ENCODE measurements at places on chromosomes 1 and 21.

DNA sequence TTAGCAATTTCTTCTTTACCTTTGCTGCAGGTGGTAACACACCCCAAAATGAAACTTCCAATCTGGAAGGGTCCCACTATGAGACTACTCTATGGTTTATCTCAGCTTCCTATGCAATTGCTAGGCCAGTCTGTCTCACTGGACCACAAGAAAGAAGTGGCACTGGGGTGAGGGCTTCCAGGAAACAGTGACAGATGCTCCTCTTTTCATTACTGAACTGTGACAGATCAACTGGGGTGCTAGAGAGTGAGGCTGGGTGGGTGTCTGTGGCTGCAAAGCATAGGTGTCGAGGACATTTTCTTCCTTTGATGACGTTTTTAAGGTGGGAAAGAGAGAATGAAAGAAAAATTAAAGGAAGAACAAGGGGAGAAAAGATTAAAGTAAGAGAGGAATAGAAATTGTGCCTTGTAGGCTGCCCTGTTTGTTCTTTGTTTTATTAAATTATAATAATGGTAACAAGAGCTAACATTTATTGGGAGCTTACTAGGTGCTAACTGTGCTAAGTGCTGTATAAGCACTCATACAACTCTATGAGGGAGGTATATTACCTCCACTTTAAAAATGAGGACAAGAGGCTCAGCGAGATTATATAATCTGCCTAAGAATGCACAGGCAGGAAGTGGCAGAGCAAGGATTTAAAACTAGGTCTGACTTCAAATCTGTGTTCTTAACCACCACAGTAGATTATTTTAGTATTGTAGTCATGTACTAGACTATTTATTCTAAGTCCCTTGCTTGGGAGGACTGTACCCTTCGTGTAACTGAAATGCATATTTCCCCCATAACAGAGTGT is 27.8 kb upstream of the DMRTA2 start:
- no peak for DNase-seq

DNA sequence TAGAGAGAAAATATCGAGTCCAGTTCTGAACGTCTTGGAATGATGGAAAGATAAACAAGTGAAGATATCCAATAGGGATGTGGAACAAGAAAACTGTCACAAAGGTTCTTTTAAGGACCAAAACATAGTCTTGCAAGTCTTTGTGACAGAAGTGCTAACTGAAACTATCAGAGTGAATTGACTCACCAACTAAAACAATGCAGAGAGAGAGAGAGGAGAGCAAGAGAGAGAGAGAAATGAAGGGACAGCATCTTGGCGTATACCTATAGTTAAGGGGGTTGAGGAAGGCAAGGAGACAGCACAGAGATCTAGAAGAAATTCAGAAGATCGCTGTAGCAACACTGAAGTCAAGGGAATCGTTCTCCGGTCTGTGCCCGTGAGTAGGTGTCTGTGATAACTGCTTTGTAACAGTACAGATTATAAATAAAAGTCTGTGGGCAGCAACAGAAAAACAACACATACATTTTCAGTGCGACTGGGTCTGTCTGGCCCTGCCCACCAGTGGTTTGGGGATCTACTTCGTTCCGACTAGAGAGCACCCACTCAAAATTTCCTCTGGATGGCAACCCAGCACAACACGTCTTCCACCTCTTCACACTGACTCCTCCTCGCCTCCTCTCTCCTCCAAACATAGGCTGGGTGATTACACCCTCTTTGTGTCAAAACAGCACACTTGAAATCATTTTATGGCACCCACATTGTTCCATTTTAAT is 4.8 kb upstream of the COA6 start:
- no peak for DNase-seq

GRCh38 chr1:31400393-31400792 is 12.6 kb upstream of the SERINC2 start:
- DNase-seq: no peak

DNA sequence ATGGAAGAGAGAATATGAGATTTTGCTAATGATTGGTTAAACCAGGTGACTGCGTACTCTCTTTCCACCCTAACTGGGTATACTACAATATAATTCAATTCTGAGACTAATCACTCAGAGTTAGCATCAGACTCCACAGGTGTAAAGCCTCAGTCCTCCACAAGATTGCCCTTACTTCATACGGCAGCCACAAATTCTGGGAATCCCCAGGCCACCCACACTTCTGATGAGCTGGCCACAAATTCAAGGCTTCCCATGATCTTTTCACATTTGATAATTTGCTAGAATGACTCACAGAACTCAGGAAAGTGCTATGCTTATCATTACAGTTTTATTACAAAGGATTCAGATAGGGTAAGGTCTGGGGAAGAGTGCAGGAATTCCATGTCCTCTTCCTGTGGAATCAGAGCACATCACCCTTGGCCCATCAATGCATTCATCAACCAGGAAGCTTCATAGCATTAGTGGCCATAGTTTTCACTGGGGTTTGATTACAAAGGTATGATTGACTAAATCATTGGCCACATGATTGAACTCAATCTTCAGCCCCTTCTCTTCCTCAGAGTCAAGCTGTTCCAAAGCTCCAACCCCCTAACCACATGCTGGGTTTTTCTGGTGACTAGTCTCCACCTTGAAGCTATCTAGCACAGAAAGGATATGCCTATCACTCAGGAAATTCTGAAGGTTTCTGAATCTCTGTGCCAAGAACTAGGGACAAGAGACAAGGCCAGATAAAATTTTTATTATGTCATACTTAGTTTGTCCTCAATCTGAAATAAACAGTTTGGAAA is 131.7 kb downstream of the HHIPL2 start:
- DNase-seq: no peak

GRCh38 chr1:19366599-19367536 is 54.7 kb downstream of the SLC66A1 start:
- DNase-seq: peak; percentile 7

GRCh38 chr1:154943649-154944400 is 7.3 kb upstream of the PMVK start:
- peak; percentile 24 for DNase-seq

- DNase-seq: no peak
These were observed 93.8 kb upstream of the ETV3 start for GRCh38 chr1:157231846-157232525.

- DNase-seq: no peak
These were observed 22.5 kb downstream of the CHD5 start for GRCh38 chr1:6157528-6158174.

DNA sequence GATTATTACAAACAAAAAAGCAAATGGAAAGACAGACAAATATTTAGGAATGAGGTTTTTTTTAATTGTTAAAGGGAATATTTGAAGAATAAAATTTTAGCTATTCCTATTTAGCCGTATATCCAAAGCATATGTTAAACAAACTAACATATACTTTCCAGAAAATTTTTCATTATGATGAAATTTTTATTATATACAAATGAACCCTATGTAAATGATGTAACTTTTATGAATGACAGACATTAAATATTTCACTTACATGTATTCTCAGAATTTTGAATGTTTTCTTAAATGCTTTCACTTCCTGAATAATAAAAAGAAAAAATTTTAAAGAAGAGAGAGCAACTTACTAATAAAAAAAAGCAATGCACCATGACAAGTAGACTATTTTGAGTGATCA is 15.8 kb downstream of the LHX9 start:
- no peak for DNase-seq

DNA sequence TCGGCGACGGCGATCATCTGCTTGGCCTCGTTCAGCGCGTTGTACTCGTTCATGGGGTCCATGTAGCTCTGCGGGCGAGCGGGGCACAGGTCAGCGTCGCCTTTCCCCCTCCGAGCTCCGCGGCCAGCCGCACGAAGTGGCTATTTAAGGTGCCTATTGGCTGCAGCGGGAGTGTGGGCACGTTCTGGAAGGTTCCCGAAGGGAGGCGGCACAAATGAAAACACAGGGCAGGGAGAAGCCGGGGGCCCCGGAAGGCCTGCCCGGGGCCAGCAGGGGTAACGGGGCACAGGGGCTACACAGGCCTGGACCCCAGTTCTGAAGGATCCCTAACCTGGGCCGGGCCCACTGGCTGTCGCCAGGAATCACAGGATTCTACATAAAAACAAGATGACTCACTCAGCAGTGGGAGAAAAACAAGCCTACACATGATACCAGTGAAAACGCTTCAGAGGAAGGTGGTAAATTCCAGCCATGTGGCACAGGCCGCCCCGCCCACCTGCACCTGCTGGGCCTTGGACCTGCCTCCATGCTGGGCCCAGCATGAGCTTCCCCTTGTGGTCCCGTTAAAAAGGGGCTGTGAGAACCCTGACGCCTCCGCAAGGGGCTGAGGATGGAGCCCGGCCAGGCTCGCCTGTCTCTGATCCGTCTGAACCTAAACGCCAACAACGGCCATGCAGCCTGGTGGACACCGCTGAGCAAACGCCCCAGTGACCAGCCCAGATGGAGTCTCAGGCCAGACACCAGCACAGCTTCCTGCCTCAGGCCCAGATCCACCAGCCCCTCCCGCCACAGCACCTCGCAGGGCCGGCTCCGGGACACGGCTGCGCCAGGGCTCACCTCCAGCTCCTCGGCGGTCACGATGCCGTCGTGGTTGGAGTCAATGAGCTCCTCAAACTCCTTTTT is 3.9 kb upstream of the TNFRSF4 start:
- DNase-seq: no peak

GRCh38 chr1:119636491-119637089 is 11.5 kb downstream of the ZNF697 start:
- no peak for DNase-seq

DNA sequence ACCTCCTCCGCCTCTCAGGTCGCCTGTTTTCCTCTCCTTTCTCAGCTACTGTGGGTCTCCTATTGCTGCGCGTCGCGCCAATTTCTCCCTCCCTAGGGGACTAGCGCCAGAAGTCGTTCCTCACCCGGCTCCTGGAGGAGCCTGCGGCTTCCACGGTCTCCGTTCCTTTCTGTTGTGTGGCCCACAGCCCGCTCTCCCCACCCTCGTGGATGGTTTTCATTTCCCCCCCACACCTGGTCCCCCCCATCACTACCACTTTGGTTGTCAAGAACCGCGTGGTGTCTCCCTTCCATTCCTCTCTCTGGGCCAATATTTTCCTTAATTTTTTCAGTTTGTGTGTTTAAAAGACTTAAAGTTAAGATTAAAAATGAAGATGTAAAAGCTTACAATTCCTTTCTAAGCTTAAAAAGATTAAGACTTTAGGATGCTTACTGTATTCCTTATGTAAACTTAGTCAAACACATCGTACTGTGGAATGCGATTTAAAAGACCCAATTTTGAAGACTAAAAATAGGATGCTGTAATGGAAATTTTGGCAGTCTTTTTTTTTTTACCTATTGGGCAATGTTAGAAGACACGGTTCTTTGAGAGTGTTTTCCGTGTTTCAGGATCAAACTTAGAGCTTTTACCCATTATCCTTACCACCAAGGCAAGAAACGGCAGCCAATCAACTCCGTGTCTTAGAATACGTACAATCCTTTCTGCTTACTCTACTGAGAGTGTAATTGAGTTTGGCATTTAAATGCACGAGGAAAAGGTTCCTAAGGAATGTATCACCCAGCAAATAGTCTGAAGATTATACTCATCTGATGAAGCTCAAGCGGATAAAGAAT is 773 bp downstream of the CNST start:
- peak; percentile 29 for DNase-seq

DNA sequence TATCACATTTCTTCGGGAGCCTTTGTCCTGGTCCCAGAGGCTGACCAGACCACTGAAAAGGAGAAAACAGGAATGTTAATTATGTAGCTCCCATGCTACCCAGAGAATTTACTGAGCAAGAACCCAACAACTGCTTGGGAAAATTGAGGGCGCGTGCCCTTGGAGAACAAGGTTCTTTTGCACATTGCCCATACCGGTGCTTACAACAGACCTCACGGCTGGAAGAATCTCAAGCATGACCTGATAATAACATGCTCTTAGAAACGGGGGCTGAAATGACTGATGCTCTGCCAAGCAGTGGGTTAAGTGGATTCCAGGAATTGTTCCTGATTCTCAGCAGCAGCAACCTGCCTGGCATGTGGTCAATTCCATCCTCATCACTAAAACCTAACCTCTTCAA is 49.3 kb upstream of the AJAP1 start:
- DNase-seq: peak; percentile 44

DNA sequence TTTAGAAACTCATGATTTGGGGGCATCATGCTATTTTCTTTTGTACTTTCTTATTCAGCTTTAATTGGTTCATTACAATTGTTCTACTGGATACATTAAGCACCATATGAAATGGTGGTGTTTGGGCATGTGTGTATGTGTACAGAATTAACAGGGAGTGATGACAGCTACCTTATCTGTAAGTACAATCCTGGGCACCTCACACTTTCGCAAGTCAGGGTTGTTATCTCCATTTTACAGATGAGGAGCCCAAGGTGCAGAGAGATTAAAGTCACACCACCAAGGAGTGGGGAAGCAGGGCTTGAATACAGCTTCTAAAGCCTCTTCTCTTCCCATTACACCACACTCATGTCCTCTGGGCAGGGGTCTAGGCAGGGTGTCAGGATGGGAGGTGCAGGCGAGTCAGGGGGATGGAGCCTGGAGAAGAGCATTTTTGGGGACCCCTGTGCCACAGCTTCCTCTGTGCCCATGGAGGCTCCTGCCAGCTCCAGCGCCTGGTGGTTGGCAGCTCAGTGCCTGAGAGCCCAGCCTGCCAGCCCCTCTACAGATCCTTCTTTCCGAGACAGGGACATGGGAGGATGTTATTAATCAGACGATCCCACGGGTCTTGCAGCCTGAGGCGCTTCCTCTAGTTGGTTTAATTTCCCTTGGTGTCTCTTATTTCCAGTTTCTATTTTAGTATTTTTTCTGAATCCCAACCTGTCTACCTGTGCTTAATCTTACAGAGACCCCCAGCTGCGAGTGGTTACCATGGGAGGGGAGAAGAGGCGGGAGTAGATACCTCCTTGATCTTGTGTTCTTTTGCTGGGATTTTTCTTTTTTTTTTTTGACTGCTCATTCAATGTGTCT is 126.2 kb upstream of the CD34 start:
- DNase-seq: no peak

DNA sequence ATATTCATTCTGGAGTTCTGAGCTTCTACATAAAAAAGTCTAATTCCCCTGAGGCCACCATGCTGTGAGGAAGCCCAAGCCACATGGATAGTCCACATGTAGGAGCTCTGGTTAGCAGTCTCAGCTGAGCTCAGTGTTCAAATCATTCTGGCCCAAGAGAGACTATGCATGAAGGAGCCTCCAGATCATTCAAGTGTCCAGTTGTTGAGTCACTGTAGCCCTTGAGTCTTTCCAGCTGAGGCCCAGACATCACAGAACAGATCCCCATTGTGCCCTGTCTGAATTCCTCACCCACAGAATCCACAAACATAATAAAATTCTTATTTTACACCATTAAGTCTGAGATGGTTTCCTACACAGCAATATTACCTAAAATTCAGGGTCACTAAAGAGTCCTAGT is 107.0 kb upstream of the NGF start:
- no peak for DNase-seq

DNA sequence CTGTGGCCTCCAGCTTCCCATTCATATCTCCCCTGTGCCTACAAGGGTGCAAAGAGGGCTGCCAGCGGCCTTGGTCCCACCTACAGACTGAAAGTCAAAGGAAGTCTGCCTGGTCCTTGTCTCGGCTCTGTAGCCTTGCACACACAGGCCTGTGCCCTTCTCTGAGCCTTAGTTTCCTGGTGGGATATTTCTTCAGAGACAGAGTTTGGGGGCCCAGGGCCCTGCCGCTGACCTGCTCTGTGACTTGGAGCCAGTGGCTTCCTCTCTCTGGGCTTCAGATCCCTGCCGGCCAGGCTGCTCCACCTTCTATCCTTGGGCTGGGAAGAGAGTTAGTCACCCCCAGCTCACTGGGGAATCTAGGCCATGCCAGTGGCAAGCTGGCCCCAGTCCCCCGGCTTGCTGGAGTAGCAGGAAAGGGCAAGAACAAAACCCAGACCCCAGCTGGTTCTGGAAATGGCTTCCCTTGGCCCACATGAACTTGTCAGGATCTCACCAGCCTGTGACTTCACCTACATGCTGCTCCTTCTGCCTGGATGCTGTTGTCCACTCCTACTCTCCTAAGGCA is 1.0 kb upstream of the TMEM61 start:
- no peak for DNase-seq

All from DMS79 treated with DMSO at 0.1 percent for 48 hours (cell line).